ENCODE measurements at places on chromosomes 2 and 18.

GRCh38 chr2:158903711-158904405 lies 64.6 kb upstream of the TANC1 start:
- no peak for DNase-seq

DNA sequence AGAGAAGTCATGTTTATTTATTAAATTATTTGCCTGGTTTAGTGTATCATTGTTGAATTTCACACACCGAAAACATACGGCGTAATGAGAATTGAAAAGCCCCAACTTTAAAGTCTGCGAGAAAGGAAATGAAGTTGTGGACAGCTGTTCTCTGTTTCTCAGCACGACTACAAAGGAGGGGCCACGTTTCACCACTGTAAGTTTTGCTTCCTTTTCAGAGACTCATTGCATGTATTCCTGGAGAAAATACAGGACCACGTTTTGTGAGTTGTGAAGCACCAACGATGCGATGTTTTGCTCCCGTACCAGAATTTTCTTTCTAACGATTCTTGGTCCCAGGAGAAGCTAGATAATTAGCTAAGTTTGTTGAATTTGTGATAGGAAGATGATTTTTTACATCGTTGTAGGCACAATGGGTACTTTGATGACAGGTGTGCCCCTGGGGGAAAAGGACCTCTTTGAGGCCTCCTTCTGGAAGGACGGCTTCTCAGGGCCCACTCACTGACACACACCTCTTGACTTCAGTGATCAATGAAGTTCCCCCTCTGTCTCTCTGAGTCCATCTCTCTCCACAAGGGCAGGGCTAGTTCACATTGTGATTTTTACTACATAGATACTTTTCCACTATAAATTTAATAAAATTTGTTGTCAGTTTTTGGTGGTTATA lies 23.7 kb upstream of the ACKR3 start:
- DNase-seq = peak; percentile 20

GRCh38 chr2:96804986-96805385 lies 11.1 kb upstream of the CNNM3 start:
- no peak for DNase-seq

GRCh38 chr2:151782378-151783132 lies 45.7 kb downstream of the ARL5A start:
- DNase-seq = no peak

- DNase-seq = no peak
Observed at GRCh38 chr2:67877301-67877700, 185.5 kb downstream of the C1D start.

DNA sequence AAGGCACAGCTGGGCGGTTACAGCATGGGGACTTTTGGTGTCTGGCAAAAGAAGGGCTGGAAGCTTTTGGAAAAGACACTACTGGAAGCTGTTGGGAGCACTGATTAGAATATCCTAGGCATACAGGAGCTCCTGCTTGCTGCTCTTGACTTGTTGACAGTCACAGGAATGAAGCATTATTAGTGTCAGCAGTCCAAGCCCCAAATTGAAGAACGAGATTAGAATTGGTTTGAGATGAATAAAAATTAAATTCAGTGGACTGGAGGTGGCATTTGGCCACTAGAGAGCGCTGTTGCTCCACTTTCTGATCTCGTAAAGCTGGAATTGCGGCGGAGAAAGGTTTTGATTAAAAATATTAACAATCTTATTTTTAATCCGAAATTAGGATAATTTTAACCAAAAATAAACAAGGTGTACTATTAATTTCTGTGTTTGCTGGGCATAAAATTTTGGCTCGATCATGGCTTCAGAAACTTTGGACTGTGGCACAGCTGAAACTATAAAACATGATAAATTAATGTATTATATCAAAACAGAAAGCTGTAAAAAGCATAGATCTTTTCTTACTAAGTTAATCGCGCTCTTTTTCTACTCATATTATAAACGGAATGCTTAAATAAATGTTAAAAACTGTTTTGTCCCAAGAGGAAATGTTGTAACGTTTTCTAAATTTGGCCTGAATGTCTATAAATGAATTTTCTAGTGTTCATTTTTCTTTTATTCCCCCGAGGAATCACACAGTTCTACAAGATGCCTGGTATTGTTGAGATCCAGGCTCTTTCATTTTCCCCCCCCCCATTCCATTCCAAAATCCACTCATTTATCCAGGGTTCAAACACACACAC lies 2.4 kb upstream of the HOXD8 start:
- peak; percentile 56 for DNase-seq

DNA sequence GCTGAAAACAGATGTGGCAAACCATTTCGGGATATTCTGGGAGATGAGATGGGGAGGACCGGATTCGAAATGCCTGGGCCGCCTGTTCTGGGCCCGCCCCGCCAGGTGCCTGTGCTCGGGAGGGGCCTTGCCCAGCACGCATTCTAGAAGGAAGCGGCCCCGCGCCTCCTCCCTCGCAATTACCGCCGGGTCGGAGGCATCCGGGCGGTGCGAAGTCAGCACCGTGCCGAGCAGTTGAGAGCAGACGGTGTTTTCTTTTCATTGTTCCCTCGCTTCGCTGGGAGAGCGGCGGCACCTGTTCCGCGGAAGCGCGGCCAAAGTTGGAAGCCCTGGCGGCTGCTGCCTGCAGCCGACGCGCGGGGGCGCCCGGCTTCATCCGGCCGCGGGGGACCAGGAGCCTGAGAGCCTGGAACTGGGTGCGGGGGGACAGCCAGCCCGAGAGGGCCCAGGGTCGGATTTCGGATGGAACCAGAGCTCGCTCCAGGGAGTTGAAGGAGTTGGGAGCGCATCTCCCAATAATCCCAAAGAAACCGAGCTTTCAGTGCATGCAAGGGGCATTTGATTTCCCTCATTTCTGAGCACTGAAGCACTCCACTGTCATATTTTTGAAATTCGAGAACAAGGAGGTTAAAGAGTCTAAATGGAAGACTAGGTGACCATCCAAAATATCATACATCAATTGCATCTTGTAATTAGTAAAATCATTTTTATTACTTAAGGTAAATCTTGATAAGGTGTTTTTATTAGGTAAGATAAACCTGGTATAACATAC lies 241.8 kb upstream of the RAB12 start:
- peak; percentile 9 for DNase-seq

DNA sequence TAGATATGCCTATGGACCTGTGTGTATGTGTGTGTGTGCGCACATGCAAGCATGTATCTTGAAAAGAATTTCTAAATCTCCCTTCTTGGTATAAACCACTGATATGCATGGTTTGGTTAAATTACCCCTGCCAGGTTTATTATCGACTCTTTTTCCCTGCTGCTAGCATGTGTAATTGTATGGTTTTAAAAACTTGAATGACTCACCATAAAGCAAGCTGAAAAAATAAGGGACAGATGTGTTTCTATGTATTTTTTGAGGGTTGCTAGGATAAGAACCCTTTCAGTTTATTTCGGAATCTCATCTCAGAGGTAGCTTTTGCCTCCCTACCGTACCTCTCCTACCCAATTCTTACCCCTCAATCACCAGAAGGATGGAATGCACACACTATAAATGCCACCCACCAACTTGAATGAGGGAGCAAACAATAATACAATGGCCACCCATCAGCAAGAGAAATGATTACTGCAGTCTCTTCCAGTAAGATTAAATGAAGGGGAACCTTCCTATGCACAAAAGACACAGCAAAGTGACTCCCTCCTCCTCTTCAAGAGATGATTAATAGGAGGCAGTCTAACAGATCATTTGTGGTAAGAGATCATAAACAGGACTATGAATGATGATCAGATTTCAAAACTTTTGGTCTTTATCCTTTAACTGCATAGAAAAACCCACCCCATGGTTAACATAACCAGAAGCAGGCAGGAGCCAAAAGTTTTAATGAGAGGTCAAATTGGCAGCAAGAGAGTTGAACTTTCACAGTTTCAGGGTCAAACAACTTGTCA lies 357.2 kb downstream of the SATB2 start:
- no peak for DNase-seq
